ENCODE measurements at places on chromosomes 16 and 17. TPM values are rescaled to one million over a fixed set of nuclear protein-coding genes. Genes with fewer than 3 reads are reported as not detected.

DNA sequence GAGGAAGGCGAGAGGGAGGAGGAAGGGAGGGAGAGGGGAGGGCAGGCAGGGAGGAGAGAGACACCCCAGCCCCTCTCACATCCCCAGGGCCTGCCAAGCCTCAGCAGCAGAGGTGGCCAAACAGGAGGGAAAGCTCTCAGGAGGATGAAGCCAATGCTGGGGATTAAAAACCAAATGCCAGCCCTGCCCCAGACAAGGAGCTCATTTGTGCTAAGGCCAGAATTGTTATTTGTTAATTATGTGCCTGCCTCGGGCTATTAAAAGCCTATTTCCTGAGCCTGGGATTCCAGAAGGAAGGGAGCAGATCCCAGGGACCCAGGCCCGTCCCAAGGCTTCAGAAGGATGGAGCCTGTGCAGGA lies 27.9 kb upstream of the GINS2 start:
- DNase-seq, result no peak

The MARVELD3 gene
- total RNA-seq, result not detected

DNA sequence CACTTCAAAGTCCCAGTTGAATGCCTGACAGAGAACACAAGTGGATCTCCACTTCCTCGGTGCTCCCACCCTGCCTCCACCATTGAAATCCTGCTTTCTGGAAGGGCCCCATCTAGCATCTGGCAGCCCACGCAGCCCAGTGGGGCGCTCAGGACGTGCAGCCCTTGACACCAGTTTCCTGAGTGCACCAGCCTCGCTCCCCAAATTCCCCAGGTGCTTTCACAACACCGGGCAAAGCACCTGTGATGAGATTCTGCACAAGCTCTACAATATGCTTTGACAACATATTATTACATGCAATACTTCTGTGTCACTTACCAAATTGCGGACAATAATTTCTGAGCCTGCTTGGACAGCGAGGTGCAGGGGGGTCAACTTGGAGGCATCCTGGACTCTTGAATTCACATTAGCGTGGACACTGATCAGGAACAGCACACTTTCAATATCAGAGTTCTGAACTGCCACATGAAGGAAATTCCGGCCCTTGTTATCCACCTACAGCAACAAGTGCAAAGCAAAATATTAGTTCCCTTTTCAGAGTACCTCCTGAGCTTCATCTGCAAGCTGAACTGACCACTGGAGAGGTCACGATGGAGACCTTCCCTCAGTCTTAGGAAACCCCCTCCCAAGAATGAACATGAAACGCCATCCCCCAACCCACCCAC lies 33.9 kb downstream of the CYB5D2 start:
- no peak for DNase-seq

DNA sequence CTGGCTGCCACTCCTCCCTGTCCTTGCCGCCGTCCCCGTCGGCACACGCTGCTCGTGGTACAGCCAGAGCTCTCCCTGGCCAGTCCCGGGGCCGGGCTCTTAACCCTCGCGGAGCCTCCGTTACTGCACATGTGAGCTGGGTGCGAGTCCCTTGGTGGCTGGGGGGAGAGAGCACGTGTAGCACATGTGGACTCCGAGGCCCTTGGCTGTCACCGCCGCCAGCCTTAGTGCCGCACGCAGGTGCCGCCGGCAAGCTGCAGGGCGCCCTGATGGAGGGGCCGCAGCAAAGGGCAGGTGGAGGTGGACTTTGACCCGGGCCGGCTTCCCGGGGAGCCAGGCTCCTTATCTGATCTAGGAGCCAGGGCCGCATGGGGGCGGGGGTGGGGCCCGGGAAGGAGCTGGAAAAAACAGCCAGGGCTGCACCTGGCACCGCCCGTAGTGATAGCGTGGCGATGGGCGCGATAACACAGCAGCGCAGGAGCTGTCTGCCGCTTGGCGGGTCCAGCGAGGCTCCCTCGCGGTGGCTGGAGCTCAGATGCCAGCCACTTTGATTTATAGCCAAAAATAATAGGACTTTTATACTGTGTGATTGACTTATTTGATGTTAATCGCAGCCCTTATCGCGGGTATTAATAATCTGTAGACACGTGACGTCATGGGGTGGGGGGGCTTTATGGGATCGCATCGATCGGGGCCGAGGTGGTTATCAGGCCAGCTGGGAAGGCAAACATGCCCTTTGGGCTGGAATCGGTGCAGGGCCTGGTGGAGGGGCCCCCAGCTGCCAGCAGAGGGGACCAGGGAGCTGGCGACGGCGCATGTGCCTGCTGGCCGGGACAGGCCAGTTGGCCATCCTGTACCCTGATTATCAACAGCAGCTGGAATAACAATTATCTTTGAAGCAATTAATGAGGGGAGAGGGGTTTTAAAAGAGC lies 35.1 kb downstream of the ZFPM1 start:
- DNase-seq, result no peak

The MYH11 gene
- total RNA-seq, result under 0.01 TPM

- no peak for DNase-seq
These were observed 202.1 kb upstream of the PSMD7 start for GRCh38 chr16:74094514-74094913.

DNA sequence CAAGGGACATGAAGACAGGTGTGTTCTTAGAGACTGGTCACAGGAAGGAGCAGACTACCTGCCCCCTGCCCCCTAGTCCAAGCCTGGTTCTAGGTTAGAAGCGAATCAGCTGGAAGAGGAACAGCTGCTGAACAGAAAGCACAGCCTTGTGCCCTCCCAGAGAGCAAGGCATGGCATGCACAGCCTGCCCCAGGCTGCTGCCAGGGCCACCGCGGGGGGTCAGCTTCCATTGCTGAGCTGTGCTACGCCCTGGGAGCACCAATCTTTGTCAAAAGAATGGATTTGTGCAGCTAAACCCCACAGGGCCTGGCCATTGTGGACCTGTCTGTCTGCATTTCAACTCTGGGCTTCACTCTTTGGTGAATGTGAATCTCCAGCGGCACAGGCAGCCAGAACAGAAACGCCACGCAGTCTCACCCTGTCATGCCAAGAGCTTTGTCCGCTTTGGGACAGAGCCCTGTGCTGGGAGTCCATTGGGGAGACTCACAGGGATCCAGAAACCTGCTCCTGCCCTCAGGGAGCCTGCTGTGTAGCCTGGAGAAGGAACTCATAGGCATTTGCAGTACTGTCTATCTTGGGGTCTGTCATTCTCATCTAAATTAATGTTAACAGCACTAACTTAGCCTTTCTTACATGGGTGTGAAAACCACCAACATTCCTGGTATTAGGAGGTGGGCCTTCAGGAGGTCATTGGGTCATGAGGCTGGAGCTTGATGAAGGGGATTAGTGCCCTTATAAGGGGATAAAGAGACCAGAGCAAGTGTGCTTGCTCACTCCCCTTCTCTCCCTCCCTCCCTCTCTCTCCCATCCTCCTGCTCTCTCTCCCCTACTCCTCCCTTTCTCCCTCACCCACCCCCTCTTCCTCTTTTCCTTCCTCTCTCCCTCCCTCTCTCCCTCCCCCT lies 25.6 kb upstream of the CDRT4 start:
- DNase-seq, result no peak

DNA sequence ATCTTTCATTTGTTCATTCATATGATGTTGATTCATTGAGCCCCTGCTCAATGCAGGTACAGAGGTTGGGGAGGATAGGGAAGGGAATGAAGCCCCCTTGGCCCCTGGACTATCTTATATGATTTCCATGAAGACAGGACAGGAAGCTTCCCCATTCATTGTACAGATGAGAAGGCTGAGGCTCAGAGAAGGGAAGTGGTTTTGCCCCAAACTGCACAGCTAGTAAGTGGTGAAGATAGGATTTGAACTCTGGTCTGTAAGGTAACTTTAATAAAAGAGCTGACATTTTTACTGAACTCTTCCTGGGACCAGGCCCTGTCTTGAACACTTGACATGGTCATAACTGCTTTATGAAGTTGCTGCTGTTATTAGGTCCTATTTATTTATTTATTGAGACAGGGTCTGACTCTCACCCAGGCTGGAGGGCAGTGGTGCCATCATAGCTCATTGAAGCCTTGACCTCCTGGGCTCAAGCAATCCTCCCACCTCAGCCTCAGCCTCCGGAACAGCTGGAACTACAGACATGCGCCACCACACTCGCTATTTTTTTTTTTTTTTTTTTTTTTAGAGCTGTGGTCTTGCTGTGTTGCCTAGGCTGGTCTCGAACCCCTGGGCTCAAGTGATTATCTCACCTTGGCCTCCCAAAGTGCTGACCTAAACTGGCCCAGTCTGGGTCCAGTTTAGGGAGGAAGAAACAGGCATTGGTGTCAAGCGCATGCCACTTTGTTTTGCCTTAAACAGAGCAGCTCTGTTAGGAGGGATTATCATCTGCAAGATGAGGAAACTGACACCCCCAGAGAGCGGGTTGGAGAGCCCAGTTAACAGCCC lies 5.0 kb downstream of the CTF1 start:
- DNase-seq, result peak; percentile 35

DNA sequence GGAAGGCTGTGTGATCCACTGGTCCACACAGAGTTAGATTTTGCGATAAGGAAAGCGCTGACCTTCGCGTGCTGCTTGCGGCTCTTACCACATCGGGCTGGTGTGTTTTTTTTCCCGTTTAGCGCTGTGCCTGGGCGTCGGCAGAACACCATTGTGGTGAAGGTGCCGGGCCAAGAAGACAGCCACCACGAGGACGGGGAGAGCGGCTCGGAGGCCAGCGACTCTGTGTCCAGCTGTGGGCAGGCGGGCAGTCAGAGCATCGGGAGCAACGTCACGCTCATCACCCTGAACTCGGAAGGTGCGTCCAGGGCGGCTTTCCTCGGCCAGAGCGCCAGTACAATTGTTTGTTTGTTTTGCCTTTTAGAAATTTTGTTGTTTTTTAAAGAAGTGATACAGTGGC lies 54.7 kb downstream of the BANP start:
- DNase-seq, result no peak

The FAM83G gene
- total RNA-seq, result 9.2 TPM

DNA sequence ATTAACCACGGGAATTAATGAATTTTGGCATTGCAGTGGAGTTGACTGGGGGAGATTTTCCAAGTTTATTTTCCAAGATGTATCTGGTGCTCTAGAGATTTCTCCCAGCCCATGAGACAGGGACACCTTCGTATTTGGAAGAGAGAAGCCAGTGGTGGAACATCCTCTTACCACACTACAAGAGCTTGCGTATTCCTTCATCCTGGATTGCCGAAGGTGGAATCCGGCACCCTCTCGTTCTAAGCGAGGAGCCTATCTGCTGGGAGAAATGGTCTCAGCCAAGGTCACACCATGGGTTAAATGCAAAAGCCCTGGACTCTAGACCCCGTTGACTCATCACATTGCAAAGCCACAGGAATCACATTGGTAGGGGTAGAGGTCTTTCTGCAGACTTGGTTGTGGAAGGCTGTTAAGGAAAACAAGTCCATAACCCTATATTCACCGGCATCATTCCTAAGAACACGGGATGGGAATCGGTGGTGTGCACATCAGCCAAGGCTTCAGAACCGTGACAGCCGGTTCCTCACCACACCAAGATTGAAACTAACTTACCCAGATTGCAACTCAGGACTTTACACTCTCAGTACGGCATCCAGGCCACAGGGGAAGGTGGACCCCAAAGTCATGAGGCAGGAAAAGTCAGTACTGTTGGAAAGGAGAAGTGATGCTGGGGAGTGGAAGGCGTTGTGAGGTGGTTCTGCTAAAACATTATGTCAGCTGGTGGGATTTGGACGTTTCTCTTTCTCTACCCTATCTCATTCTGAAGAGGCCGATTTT lies 259.8 kb downstream of the CPPED1 start:
- DNase-seq, result no peak

GRCh38 chr16:24978370-24978914 lies 36.7 kb downstream of the ARHGAP17 start:
- peak; percentile 20 for DNase-seq

- no peak for DNase-seq
These were observed 46.3 kb upstream of the DNAH17 start for GRCh38 chr17:78623541-78623940.

GRCh38 chr17:76007131-76007849 lies 6.6 kb downstream of the CDK3 start:
- no peak for DNase-seq

The TMEM231 gene
- total RNA-seq, result 8.3 TPM

- no peak for DNase-seq
These were observed 3.3 kb downstream of the ERBB2 start for GRCh38 chr17:39702901-39703893.

DNA sequence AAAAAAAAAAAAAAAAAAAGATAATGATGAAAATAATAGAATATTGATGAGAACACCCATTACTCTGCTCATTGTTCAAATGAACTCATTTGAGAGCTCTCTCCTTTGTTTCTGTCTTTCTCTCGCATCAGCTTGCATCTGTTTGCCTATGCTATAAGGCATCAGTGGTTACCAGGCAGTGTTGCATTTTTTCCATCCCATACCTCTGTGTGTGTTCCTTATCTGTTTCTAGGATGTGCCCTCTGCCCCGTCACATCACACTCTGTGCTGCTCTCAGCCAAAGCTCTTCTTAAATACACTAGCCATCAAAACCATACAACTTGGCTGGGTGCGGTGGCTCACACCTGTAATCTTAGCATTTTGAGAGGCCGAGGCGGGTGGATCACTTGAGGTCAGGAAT lies 568.2 kb downstream of the WWOX start:
- DNase-seq, result no peak

GRCh38 chr16:19168371-19169081 lies 486 bp downstream of the SYT17 start:
- DNase-seq, result no peak

DNA sequence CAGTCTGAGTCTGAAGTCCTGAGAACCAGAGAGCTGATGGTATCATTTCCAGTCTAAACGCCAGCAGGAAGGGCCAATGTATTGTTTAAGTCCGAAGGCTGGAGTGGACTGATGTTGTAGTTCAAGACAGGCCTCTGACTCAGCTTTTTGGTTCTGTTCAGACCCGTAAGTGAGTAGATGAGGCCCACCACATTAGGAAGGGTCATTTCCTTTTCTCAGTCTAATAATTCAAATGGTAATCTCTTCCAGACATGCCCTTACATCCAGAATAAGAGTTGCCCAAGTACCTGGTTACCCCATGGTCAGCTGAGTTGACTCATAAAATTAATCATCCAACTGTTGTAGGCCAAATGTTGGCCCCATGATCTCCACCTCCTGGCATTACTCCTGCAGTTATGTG lies 442.6 kb upstream of the HSBP1 start:
- DNase-seq, result no peak

DNA sequence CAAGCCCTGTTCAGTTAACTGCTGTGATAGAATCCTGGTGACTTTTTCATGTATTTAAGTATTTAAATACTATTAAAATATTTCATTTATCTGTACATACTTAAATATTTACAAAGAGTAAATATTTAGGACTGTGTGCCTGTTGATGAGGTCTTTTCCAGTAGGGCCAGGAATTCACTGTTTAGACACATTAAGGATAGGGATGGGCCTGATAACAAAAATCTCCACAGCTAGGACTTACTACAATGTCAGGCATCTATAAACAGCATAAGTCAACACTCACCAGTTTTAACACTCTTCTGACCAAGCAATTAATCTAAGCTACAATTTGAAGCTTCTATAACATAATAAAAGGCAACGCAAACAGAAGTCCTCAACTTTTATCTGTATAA lies 47.6 kb downstream of the MARVELD3 start:
- DNase-seq, result no peak

The RGS11 gene
- total RNA-seq, result 1.1 TPM

The JPH3 gene
- not detected for total RNA-seq

The KRT13 gene
- not detected for total RNA-seq

The CASKIN1 gene
- total RNA-seq, result 0.06 TPM

The PHOSPHO1 gene
- total RNA-seq, result 0.13 TPM

- no peak for DNase-seq
These were observed 196.4 kb downstream of the CCDC182 start for GRCh38 chr17:57548421-57549410.

GRCh38 chr17:63653050-63653449 lies 30.8 kb downstream of the MAP3K3 start:
- no peak for DNase-seq
